ENCODE measurements at places on chromosomes 5 and 9.

GRCh38 chr5:115214541-115214940 lies 44.8 kb upstream of the TRIM36 start:
- DNase-seq = no peak

DNA sequence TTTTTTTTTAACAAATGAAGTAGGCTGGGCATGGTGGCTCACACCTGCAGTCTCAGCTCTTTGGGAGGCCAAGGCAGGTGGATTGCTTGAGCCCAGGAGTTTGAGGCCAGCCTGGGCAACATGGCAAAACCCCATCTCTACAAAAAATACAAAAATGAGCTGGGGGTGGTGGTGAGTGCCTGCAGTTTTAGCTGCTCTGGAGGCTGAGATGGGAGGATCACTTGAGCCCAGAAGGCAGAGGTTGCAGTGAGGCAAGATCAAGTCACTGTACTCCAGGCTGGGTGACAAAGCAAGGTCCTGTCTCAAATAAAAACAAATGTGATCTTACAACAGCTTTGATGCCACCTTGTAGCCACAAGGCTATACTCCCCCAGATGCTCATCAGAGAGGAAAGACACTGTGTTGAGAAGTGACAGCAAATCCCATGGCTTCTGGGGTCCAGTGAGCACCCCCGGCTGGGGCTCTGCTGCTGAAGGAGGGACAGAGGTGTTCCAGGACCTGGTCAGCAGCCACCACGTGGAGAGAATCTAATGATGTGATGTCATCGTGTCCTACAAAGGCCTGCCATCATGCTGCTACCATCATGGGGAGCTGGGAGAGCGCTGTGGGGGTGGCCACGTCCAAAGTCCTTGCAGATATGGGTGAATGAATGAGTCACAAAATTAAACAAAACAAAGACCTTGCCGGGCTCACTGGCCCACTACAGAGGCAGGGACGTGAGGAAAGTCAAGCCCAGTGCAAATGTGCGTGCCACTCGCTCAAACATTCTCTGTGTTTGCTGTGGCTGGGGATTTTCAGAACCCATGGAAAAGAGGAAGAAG lies 60.7 kb downstream of the PRRT1B start:
- no peak for DNase-seq

- DNase-seq = no peak
Observed at GRCh38 chr5:69213513-69214215, 21.0 kb upstream of the CDK7 start.

DNA sequence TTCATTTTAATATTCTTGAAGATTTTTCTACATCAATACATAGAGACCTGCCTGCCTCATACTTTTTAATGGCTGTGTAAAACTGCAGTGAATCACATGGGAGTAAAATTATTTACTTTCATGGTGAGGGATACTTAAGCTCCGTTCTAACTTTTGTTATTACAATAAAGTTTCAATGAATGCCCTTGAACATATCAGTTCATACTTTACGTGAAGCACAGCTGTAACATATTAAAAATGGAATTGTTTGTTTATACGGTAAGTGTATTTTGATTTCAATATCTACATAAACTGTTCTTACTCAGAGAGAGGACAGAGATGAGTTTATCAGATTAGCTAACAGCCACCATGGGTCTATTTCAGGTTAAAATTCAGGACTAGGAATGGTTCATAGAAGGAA lies 155.1 kb downstream of the NR3C1 start:
- DNase-seq = no peak

- DNase-seq = no peak
Observed at GRCh38 chr5:151572657-151573368, 18.3 kb downstream of the FAT2 start.

GRCh38 chr9:101530076-101530711 lies 3.5 kb upstream of the RNF20 start:
- DNase-seq = peak; percentile 54

DNA sequence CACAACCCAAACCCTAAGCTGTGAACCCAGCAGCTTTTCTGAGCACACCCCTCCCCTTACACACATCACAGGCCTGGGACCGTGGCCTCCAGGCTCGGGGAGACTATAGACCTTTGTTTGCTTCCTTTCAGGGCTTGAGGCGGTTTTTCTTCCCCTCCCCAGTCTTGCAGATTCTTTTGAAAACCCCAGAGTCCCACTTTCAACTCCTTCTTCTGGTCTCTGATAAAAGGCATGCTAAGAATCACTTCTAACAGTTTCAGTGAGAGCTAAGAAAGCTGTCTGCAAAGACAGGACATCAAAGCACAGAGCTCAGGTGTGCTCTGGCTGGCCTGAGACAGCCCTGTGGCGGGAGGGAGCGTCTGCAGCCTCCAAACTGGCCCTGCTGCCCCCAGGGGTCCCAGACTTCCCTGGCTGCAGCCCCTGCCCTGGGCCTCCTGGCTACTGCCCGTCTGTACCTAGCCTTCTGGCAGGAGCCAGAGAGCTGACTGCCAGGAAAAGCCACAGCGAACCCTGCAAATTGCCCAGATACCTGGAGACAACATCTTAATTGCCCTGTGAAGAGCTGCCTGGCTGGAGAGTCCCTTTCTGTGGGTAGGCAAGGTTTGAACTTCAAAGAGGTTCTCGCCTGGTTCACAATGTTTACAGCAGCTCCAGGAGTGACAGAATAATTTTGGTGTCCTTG lies 138.9 kb downstream of the GADD45G start:
- DNase-seq = no peak

DNA sequence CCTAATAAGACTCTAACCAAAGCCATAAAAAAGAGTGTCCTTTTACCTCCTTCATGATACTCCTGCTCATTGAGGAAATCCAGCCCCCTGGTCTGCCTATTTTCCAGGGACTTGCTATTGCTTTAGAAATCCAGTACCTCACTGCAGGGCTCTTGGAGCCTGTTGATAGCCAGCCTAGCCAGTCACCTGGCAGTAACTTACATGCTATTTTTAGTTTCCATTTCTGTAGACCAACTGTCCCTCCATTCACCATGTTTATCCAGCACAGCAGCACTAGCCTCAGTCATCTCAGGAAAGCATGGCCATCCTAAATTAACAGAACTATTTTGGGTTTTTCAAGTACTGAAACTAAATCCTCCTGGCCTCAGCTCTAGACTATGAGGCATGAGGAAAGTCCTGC lies 91.5 kb upstream of the PHF24 start:
- no peak for DNase-seq

GRCh38 chr5:82639393-82640144 lies 361.4 kb upstream of the RPS23 start:
- no peak for DNase-seq

DNA sequence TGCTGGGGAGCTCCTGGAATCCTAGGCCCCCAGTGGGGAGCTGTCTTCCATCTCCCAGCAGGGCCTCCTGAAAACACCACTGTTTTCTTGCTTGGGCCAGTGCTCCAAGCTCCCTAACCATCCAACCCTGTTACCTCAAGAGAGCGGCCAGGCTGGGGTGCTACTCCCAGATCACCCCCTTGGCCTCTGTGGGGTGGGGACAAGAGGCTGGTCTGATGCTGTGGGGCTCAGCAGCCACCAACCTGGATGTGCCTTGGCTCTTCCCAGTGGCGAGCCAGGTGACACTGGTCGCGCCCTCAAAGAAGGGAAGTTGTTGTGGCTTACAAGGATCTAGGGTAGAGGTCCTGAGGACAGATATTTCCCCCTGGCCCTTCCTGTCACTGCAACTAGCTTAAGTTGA lies 49.0 kb downstream of the SECISBP2 start:
- DNase-seq = no peak

DNA sequence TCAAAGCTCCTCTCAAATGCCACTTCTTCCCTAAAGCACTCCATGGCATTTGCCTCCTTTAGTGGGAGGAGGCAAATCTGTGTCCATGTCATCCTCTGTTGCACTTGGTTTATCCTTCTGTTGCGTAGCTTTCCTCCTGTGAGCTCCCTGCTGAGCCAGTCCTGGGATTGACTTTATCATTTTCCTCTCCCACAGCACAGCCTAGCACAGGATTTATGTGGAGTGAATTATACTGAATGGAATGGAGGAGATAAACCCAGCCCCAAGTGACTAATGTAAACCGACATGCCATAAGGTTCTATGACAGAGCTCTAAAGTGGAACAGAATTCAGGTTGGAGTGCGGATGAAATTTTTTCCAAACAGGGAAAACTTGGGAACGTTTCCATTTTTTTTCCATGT lies 26.4 kb upstream of the TOMM5 start:
- no peak for DNase-seq

- DNase-seq = no peak
Observed at GRCh38 chr5:5202321-5202720, 62.2 kb downstream of the ADAMTS16 start.

GRCh38 chr5:139660105-139660922 lies 12.2 kb downstream of the CXXC5 start:
- DNase-seq = no peak

- no peak for DNase-seq
Observed at GRCh38 chr5:140546851-140547507, 483 bp upstream of the EIF4EBP3 start.

DNA sequence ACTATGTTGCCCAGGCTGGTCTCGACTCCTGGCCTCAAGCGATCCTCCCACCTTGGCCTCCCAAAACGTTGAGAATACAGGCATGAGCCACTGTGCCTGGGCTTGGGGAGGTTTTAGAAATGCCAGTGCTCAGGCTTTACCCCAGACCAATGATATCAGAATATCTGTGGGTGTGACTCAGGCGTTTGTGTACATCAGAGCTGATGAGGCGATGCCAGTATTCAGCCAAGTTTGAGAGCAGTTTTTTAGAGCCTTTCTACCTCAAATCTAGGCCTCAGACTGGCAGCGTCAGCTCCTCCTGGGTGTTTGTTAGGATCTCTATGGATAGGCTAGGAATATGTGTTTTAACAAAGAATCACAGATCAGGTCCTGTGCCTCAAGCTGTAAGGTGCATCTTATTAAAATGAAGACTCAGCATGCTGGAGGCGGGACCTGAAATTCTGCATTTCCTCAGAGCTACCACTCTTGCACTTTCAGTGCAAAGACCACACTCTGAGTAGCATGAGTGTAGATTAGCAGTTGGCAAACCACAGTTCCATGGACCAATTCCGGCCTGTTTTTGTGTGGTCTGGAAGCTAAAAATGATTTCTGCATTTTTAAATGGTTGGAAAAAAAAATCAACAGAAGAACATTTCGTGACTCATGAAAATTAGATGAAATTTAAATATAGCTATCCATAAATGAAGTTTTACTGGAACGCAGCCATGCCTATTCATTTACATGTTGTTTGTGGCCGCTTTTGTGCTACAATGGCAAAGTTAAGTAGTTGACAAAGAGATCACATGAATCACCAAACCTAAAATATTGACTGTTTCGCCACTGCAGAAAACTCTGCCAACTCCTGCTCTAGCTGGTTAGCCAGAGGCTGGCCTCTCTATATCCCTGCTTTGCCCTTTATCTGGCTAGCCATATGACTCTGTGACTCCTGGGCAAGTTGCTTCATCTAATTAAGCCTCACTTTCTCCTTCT lies 92.2 kb downstream of the KLF4 start:
- DNase-seq = no peak

DNA sequence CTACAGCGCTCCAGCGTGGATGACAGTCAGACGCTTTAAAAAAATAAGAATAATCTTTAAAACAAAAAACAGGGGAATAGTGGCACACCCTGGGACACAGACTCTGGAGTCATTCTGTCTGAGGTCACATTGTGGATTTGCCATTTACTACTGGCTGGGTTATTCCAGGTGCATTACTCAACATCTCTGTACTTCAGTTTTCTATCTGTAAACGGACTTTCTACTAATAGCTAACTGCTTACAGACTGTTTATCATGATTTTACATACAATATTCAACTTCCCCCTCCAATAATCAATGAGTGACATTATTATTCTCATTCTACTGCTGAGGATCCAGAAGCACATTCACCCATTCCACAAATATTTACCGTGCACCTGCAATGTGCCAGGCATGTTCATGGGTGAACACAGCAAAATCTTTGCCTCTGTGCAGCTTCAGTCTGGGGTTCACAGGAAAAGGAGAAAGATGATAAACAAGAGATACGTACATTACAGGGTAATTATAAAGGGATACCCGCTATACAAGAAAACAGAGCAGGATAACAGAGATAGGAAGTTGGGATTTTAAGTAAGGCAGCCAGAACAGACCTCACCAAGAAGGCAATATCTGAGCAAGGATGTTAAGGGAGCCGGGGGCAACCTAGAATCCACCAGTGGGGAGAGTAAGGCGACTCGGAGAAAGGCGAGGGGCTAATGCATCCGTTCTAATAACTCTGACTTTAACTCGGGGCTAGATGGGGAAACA lies 984 bp upstream of the RAD23B start:
- DNase-seq = no peak

GRCh38 chr5:117633093-117633492 lies 1058.5 kb upstream of the SEMA6A start:
- DNase-seq = no peak

GRCh38 chr5:153641183-153641688 lies 150.8 kb downstream of the GRIA1 start:
- DNase-seq = no peak
